ENCODE measurements at places on chromosomes 5 and 9. TPM values are rescaled to one million over a fixed set of nuclear protein-coding genes. Genes with fewer than 3 reads are reported as not detected.

DNA sequence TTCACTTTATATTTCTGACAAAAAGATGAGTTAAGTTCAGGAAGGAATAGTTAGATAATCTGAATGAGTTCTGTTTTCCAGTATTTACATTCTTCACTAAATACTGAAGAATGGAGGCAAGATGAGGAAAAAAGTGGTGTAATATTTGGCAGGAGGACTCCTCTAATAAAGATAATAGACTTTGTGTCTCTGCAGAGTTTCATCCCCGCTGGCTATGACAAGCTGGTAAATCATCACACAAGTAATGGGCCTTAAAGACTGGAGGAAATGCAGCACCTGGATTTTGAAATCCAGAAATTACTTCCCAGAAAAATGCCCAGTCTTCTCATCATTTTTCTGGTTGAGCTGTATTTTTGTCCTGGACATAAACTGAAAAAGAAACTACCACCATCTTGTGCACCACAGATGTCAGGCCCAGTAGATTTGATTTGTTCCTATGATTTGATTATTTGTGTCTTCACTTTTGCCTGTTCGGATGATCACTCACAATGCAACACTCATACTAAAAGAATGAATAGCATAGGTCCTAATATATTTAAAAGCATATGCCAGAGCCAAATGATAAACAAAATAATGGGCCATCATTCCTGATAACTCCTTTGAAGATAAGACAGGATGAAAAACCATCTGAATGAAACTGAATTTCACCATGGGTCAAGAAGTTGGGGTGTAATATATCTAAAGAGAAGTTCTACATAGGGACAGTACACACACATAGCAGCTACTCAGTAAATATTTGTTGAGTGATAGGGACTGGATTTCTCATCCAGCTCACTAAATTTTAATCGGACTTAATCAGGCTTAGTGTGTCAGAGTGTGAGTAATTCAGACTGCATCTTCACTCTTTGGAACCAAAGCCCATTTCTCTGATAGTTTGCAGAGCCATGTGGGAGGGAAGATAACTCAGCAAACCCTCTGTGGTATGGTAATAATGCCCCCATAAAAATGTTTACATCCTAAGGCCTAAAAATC, 200.5 kb downstream of the HINT1 start:
- DNase-seq = no peak

- DNase-seq = peak; percentile 63
Observed at GRCh38 chr5:112210430-112211005, 208.6 kb downstream of the EPB41L4A start.

GRCh38 chr9:87075537-87075936, 128.2 kb upstream of the GAS1 start:
- DNase-seq = no peak

- no peak for DNase-seq
Observed at GRCh38 chr5:83721953-83722901, 1.6 kb upstream of the HAPLN1 start.

CTSV gene
- total RNA-seq = 1.9 TPM
